ENCODE measurements at places on chromosomes 6 and 20.

GRCh38 chr20:59300333-59301081, at the start of gene EDN3:
Gene EDN3, plus strand, starts transcription at chr20:59300611. Its CDS starts 202 bp downstream, at chr20:59300813.
- no peak for DNase-seq

GRCh38 chr6:92047860-92048259, 1371.5 kb downstream of the EPHA7 start:
- no peak for DNase-seq

DNA sequence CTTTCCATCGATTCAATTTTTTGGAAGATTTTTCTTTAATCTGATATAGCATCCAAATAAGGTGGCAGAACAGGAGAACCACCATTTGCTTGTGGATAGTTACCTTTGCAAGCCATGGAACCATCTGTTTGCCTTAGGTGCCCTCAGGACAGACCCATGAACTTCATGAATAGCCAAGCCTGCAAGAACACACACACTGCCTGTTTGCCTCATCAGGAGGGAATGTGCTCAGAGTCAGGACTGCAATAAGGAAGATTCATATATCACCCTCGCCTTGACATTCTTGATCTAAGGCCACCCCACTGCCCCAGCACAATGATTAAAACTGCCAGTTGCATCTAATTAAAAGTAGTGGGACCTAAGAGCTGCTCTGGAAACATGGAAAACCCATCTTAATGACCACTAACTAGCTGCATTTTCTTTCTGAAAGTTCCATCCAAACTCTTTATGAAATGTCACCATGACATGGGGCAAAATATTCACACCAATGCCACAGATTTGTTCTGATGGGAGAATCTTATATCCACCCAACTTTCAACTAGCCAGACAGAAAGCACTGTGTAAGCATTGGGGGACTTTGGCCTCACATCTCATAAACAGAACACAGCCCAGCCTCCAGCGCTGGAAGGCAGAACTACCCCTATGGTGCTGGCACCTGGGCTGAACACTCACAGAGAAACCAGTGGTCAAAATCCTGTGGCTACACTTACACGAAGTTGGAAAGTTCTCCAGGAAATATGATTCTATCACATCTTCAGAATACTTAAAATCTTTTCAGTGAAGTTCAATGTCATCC, 48.3 kb downstream of the TBXT start:
- no peak for DNase-seq

GRCh38 chr6:107840636-107841274, 16.6 kb upstream of the SCML4 start:
- DNase-seq = no peak

DNA sequence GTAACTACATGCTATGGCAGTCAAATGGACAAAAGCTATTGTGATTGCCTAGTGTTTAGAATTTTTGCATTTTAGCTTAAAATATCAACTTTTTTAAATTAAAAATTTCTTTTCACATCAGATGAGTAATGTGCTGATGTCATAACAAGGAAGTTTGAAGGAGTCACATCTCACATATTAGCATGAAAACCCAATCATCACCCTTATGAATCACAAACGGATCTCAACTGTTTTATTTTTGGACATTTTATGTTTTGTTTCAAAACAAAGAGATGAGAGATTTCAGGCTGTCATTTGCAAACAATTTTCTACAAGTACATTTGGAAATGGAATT, 53.6 kb upstream of the TRERF1 start:
- no peak for DNase-seq

DNA sequence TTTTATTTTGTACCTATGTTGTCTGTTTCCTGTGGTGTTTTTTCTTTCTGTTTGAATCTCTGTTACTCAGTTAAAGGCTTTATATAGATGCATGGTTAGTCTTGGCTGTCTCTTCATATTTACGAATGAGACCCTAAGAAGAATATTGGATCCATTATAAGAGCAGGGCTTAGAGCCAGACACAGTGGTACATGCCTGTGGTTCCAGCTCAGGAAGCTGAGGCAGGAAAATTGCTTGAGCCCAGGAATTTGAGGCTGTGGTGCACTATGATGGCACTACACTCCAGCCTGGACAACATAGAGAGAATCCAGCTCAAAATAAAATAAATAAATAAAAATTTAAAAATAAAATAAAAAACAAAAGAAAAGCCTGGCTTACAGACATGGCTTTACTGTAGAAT, 211.1 kb downstream of the SOD2 start:
- no peak for DNase-seq

GRCh38 chr6:26187981-26188635, 100.9 kb downstream of the HFE start:
- peak; percentile 46 for DNase-seq

DNA sequence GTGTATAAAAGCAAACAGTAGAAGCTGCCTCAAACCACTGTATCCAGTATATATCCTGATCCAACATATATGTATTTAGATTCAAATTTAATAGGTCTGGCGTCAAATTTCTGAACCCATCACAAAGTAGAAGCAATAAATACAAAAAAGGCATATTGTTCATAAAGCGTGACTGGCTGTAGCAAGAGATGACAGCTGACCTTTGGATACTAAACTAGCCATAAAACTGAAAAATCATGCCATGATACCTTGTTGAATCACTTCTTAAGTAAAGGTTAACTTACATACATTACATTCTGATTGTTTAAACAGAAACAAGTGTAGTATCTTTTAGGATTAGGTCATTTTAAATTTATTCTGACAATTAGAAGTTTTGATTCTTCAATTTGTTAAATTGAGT, 372.0 kb upstream of the FLRT3 start:
- DNase-seq = no peak
